ENCODE measurements at places on chromosomes 16 and 17.

- DNase-seq: no peak
These were observed 100.3 kb upstream of the KIF2B start for GRCh38 chr17:53722407-53722806.

DNA sequence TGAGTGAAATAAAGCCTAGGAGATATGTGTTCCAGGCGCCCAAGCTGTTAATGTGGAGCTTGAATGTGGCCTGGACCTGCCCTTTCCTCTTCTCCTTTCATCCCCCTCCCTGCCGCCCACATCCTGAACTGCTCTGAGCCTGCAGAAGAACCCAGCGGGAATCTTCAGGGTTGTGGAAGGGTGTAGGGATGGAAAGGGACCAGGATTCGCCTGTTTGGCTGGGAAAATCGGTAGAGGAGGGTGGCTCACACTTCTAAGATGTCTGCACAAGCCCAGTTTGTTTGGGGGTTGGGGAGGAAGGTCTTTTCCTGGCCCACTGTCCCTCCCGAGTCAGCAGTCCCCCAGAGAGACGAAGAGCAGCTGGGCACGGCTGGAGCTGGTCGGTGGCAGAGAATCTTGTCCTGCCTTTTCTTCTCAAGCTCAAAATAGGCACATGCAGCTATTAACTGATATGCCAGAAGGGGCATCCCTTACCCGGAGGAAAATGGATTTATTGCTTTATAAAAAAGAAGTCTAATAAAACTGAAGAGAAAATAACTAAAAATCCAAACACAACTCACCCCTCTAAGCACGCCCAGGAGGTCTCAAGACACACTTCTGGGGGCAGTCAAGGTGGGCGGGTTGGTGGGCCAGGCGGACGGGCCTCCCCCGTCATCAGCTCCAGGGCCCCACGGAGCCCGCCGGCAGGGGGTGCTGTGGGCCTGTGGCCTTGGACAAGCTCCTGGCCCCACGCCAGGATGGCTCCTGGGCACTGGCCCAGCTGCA is 11.5 kb upstream of the PITPNA start:
- DNase-seq: peak; percentile 69

GRCh38 chr16:12010388-12011251 is 34.1 kb downstream of the SNX29 start:
- DNase-seq: no peak

GRCh38 chr17:58339755-58340404 is 11.3 kb upstream of the TSPOAP1 start:
- no peak for DNase-seq

GRCh38 chr16:11088074-11088730 is 143.8 kb downstream of the CLEC16A start:
- no peak for DNase-seq

- no peak for DNase-seq
These were observed 5.1 kb downstream of the COPS3 start for GRCh38 chr17:17275971-17276370.

GRCh38 chr16:66713076-66713475 is 16.5 kb upstream of the CMTM4 start:
- no peak for DNase-seq
